ENCODE measurements at places on chromosomes 1 and 21.

- DNase-seq = peak; percentile 29
Observed at GRCh38 chr1:232423591-232423990, 206.3 kb downstream of the SIPA1L2 start.

- no peak for DNase-seq
Observed at GRCh38 chr1:94667818-94668217, 126.3 kb upstream of the F3 start.

GRCh38 chr1:23613191-23614031 lies 54.1 kb upstream of the ID3 start:
- DNase-seq = no peak

DNA sequence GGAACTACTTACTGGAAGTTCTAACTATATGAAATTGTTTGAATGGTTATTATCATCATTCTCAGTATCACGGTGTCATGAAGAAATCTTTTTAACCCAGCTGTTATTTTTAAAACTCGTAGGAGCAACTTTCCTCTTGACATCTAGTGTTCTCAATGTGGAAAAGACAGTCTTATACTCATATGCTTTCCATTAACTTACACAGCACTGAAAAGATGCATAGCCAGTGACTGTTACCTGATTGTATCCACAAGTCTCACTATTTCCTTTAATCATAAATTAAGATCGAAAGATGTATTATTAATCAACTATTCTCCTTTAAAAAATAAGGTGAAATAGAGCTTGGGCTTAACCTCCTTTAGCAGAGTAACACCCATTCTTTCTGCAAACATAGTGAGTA lies 59.7 kb upstream of the TNFSF4 start:
- no peak for DNase-seq

- no peak for DNase-seq
Observed at GRCh38 chr21:46319186-46319585, 4.5 kb downstream of the C21orf58 start.

DNA sequence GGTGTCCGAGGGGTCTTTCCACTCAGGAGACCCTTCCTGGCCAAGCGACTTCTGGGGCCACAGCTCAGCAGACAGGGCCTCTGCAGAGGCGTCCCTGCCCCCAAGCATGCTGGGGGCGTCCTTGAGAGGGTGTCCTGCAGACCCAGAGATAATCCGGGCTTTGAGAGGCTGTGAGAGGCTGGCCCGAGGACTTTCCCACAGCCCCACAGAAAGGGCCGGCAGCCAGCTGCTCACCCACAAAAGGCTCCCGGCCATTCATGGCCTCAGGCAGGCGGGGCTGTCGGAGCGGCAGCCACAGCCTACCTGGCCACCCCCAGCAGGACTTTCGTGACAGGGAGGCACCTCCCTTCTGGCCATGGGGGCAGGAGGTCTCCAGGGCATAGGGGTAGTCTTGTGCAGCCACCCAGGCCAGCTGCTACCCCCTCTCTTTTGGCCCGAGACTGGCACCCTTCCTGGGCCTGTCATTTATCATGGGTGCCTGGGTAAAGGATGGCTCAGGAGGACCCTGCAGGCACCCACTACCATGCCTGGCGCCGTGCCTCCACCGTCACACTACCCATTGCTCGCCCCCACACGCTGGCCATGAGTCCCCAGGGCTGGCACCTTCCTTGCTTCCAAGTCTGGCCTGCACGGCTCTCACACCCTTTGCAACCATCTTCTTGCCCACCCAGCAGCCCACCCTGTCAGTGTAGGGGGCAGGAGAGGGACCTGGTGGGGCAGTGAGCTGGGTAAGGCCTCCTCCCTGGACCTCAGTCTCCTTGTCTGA lies 11.1 kb upstream of the TNFRSF14 start:
- no peak for DNase-seq

DNA sequence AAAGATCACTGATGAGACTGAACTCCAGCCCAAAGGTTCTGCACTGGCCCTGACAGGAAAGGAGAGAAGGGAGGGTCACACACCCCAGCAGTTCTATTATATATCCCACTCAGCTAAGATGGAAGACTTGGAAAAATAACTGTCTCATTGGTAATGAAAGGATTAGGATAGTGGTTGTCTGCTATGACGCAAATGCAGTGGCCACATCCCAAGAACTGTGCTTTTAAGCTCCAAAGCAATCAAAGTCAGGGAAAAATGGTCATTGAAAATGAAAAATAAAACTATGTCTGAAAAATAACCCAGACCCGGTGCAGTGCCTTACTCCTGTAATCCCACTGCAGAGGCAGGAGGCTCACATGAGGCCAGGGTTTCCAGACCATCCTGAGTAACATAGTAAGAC lies 31.0 kb downstream of the PSMG1 start:
- DNase-seq = no peak

- DNase-seq = no peak
Observed at GRCh38 chr1:37588939-37589338, 6.8 kb downstream of the GNL2 start.

GRCh38 chr1:231118704-231119453 lies 43.0 kb upstream of the TRIM67 start:
- DNase-seq = no peak

DNA sequence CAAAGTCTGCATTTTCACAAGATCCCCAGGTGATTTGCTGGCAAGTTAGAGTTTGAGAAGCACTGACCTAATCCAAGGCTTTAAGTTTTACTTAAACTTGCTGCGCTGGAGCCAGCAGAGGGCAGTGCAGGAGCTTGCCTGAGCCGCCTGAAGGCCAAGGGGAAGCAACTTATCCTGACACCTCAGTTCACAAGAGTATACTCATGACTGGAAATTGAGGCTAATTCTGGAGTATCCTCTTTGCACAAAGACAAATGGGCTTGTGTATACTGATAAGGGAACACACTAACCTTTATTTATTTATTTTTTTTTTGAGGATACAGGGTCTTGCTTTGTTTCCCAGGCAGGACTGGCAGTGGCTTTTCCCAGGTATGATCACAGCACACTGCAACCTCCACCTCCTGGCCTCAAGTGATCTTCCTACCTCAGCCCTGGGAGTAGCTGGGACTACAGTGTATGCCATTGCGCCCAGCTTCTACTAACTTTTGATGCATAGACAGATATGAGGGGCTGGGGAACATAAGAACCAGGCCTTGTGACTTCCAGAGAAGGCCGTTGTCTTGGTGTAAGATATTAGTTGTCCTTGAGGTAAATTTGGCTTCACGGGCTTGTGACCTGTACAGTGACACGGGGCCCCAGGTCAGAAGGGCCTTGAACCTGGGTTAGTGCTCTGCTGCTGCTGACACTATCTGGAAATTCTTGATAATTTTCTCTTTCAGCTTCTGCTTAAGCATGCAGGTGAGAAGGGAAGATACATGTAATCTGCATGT lies 29.0 kb upstream of the SLAMF1 start:
- peak; percentile 17 for DNase-seq

- no peak for DNase-seq
Observed at GRCh38 chr1:150577557-150578271, 1.7 kb downstream of the MCL1 start.

DNA sequence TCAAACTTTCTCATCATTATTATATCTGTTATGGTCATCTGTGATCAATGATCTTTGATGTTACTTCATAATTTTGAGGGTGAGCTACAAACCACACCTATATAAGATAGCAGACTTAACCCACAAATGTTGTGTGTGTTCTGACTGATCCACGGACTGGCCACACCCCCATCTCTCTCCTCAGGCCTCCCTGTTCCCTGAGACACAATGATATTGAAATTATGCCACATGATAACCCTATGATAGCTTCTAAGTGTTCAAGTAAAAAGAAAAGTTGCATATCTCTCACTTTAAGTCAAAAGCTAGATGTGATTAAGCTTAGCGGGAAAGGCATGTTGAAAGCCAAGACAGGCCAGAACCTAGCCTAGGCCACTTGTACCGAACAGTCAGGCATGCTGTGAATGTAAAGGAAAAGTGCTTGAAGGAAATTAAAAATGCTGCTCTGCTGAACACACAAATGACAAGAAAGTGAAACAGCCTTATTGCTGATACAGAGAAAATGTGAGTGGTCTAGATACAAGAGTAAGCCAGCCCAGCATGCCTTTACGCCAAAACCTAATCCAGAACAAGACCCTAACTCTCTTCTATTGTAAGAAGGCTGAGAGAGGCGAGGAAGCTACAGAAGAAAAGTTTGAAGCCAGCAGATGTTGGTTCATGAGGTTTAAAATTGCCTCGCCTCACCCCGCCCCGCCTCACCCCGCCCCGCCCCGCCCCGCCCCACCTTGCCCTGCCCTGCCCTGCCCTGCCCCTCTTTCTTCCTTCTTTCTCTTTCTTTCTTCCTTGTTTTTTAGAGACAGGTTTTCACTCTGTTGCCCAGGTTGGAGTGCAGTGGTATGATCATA lies 16.5 kb downstream of the CTSS start:
- no peak for DNase-seq

DNA sequence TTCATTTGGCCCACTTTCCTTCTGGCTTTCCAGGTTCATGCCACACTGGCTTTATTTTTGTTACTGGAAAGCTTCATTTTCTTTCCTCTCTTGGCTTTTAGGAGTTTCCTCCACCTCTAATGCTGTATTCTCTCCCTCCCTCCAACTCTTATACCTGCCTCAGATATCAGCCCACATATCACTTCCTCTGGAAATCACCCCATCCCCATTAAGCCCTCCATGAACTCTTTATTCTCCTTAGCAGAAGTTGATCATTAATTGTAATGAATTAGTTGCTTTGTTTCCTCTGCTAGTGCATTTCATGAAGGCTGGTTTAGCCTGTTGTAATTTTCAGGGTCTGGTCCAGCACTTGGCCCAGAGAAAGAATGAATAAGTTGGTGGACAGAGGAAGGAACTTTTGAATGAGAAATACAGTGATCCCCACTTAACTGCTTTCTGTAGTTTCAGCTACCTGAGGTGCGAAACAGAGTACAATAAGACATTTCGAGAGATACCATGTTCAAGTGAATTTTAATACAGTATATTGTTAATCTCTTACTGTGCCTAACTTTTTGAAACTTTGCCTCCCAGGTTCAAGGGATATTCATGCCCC lies 1.7 kb downstream of the SOAT1 start:
- DNase-seq = no peak

DNA sequence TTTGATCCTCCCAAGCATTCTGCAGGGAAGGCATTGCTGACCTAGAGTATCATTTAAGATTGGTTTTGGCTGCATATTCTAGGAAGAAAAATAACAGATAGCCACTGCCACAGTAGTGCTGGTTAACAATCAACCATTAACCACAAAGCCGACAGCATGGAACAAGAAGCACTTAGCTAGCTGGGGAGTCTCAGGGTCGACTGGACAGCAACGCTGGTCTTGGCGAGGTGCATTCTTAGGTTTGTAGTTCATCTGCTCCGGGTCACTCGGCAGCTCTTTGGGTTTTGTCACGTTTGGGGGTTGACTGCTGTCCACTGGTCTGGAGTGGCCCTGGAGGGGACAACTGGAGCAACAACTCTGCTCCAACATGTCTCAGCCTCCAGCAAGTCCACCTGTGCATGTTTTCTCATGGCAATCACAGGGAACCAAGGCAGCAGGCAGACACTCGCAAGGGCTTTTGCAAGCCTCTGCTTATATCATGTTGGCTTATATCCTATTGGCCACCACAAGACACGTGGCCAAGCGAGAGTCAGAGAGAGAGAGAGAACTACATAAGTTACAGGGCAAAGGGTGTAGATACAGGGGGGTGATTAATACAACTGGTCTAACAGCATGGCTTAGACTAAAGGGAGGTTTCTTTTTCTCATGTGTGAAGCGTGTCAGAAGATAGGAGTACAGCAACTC lies 99.5 kb downstream of the LACTBL1 start:
- no peak for DNase-seq

DNA sequence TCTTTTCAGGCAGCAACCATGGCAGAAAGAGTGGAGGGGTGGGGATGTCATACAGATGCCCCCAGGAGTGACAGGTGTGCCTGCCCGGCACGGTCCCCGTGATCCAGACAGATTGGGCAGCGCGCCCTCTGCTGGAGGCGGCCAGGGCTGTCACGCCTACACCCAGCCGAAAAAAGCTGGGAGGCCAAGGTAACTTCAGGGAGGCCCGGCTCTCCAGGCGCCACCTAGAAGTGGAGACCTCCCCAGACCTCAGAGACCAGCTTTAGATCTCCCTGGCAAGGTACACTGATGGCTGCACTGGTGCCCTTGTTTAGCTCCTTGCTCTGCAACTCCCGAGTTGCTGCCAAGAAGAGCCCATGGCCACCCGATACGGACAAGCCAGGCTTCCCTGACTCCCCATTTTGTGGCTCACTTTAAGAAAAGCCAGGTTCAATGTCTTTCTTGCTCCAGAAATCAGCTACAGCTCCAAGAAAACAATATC lies 6.6 kb downstream of the GOLT1A start:
- peak; percentile 29 for DNase-seq

GRCh38 chr1:53986458-53986857 lies 31.5 kb downstream of the LDLRAD1 start:
- DNase-seq = no peak

DNA sequence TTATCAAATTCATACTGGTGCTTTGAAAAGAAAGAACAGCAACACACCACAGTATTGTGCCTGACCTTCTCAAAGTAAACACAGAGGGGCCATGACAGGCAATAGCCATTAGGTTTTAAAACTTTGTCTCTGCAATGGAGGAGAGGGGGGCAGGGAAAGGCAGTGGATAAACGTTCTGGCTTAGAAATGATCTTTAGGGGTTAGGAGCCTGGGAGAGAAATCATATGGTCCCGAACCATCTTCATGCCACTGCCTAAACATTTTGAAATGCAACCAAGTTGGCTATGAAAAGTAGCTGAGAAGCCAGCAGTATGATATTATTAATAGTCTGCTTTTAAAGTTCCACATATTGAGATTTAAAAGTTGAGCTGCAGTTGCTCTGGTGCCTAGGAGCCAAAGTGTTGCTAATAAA lies 39.8 kb downstream of the PLPP3 start:
- no peak for DNase-seq

GRCh38 chr1:64471218-64472039 lies 1.5 kb downstream of the CACHD1 start:
- DNase-seq = no peak

DNA sequence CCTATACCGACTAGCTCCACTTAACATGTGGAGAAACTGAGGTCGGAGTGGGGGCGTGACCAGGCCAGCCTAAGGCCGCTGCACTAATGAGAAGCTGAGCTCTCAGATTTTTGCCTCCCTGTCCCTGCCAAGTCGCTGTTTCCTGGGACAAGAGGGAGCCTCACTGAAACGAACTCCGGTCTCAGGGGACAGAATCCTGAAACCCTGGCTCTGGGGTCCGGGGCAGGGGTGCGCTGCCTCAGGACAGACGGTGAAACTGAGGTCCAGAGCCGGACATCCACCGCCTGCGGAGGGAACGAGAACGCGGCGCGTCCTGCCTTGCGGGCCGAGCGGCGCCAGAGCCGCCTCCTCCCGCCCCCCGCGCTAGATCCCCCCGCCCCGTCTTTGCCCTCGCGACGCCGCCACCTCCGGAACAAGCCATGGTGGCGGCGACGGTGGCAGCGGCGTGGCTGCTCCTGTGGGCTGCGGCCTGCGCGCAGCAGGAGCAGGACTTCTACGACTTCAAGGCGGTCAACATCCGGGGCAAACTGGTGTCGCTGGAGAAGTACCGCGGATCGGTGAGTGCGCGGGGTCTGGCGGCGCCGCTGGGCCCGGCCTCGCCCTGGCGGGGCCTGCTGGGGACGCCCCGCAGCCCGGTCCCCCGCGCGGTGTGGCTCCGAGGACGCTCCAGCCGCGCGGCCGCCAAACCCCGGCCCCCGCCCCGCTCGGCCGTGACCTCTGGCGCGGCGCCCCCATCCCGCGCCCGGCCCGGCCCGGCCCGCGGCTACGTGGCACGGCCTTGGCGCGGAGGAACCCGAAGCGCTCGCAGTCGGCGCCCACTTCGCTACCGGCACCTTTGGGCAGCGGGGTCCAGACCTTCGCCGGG lies at the start of gene GPX7:
Gene GPX7, plus strand, starts transcription at position 381 of the 865 bp plus-strand sequence. Its CDS starts 39 bp downstream, at position 420.
- DNase-seq = no peak

Data from HL-60 (cell line).